NCI-H1105 (cell line): ENCODE measurements at places on chromosomes 6 and 20.

DNA sequence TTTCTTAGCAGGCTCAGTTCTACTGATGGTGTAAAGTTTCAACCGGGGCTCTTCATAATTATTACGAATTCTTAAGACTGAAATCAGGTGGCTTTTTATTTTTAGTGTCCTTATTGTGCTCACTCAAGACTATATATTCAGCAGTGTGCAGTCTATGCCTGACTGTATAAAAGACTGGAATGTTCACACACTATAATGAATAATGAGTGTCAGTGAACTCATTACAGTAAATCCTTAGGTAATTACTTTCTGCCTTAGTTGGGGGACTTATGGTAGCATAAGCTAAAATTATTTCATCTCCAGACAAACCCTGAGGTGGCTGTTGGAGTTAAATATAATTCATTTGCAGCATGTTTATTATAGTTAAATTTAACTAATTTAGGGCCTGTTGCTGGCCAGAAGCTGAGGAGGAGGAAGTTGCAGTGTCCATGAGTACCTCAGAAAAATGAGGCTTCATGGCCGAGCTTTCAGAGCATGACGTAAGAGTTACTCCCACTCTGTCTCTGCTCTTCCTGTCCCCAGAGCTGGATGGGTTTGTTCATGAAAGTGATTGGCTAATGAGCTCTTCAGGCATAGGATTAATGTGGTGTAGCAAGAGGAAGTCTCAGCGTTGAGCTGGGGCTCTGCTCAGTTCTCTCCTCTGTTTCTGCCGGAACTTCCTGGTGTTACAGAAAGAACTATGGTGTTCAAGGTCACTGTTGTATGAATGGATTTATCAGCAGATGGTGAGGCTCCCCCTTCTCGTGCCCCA, 335.7 kb downstream of the NRN1 start:
- DNase-seq, result no peak

GRCh38 chr6:126516411-126516810, 176.5 kb downstream of the CENPW start:
- DNase-seq, result no peak

DNA sequence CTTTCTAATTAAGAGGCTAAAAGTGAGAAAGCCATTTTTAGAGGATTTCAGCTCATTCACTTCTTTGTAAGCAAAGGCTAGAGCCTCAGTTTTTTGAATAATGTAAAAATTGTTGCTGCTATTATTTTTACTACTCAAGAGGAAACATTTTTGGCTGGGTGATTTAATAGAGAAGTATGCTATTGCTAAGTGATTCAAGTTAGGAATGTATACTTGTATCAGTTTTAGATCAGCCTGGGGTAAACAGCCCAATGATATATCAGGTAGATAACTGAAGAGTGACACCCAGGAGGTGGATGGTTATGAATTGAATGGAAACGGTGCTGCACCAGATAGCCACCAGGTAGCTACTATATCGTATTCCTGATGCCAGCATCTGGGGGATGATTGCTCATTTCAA, 9.2 kb downstream of the QKI start:
- no peak for DNase-seq

DNA sequence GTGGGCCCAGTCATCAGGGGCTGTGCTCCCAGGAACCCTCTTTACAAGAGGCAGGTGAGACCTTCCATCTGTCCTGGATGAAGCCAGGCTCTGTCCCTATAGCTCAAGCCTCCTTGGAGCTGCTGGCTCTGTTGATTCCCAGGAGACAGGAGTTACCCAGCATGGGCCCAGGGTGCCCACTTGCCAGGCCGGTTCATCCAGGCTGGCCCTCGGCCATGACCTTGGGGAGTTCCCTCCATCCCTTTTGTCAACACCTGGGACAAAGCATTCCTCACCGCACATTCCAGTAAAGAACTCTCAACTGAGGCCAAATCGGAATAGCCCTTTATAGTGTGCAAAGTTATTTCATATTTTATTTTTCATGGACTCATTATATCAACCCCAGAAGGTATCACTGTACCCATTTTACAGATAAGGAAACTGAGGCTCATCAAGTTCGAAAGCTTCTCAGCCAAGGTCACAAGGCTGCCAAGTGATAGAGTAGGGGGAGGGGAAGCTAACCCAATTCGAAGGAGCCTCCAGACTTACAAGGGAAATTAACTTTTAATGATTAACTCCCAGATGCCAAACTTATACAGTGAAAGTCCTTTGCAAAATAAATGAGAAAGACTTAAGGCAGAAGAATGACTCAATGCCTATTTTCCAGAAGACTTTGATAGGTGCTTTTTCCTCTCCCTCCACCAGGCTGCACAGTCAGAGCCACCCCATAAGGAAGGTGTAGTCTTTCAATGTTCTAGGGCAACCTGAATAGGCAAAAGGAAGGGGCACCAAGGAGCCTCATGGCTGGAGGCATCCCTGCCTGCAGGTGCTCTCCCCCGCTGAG, 18.5 kb downstream of the SDC4 start:
- no peak for DNase-seq

DNA sequence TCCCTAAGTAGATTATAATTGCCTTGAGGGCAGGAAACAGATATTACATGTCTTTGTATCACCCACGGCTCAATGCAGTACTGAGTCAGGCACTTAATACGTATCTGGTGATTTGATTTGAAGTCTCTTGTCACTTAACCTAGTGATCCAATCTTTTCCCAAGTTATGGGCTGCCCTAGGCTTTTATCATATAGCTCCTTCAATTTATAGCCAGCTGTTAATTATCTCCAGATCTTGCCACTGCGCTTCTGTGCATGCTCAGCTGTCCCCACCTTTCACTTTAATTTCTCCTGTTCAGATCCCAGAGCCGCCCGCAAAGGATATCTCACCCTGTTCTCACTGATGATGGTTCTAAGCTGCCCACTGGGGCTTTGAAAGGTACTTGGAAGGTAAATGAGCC, 41.9 kb downstream of the SNHG17 start:
- no peak for DNase-seq

DNA sequence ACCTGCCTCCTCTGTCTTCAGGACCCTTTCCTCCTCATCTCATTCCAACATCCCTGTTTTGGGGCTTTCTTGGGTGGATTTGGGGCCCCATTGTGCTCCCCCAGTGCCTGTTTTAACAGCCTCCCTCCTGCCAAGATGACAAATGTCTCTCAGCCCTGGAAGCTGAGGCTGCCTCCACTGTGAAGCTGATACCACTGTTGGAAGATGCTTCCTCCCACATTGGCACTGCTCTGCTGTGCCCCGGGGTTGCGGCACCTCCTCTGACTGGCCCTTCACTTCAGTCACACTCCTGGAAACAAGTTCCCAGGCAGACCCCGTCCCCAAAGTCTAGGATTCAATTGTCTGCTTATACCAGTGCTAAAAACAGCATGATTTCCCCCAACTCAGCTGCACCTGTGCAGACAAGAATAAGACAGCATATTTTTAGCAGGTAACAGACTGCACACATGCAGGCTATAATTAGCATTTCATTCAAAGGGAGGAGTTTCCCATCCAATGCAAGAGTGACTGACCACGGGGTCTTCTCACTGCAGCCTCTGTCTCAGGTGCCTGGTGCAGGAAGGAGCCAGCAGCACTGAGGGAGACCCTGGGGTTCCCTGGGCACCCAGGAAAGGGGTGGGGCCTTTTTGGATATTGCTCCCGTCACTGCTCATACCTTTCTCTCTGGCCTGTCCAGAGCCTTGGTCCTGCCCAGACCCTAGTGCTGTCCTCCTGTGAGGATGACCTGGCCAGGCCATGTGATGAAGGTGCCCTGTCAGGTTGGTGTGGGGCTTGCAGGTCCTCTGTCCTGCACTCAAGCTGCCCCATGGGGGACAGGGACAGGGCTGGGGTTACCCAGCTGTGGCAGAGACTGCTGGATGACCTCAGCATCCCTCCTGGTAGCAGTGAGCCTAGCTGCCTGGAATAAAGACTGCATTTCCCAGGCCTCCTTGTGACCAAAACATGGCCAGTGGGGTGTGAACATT, 31.5 kb upstream of the SULF2 start:
- DNase-seq, result no peak

GRCh38 chr6:77337392-77337791, 125.9 kb downstream of the HTR1B start:
- no peak for DNase-seq

DNA sequence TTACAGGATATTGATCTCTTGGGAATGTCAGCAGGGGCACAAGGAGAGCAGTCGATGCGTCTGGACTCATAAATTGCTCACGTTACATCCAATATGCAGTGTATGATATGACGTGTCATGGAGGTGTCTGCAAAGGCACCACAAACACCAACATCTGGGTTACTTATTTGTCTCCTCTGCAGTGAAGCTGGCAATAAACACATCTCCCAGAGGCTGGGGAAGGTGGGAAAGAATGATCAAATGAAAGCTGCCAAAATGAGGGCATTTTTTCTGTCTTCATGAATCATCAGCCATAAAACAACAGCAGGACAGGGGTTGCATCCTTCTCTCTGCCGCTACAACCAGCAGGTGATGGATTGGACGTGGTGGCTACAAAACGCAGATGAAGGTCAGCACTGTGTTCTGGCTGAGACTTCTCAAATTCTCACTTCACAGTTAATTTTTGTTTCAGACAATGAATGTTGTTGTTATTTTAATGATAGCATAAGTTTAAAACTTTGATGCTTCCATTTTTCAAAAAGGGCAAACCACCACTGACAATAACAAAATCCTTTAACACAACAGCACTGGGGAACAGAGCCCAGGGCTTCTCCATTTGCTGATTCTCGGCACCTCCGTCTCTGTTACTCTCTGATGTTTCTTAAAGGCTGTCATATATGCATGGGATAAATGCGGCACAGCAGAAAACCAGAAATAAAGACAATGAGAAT, 47.5 kb downstream of the ERMARD start:
- no peak for DNase-seq

DNA sequence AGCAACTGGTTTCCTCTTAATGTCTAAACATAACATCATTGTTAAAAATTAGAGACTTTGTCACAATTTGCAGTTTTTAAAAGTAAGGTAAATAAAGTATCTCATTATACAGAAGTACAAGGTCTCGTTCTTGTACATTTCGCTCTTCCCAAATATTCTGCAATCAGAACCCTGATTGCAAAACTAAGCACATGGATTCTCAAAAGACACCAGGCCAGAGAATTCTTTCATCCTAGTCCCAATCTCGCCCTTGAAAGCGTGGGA, 355 bp upstream of the AKAP7 start:
- no peak for DNase-seq

- DNase-seq, result no peak
Measured at GRCh38 chr20:45114465-45115385, at the start of gene WFDC5. WFDC5 (minus strand) TSS chr20:45115174; CDS start chr20:45115083, 91 bp downstream.

DNA sequence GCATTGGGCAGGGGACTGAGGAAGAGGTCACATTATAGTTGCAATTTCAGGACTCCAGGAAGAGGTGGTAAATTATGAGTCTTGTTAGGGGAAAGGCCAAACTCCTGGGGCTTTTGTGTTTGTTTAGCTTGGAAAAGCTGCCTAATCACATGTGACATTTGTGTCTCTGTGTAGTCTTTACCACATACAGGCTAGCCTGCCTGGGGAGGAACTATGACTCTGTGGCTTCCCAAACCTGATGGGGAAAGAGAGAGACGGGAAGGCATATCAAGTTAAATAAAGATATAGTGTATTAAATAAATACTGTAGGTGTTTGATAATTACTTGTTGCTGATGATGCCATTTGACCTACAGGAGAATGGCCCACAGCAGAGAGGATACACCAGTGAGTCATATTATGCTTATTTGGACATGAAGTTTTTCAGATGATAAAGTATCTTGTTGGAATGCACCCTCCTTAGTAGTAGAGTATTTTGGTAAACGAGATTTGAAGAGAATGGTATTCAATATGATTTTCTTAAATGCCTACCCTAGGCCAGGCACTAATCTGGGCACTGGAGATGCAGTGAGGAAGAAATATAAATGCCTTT, 4.0 kb downstream of the BLTP3A start:
- DNase-seq, result no peak

DNA sequence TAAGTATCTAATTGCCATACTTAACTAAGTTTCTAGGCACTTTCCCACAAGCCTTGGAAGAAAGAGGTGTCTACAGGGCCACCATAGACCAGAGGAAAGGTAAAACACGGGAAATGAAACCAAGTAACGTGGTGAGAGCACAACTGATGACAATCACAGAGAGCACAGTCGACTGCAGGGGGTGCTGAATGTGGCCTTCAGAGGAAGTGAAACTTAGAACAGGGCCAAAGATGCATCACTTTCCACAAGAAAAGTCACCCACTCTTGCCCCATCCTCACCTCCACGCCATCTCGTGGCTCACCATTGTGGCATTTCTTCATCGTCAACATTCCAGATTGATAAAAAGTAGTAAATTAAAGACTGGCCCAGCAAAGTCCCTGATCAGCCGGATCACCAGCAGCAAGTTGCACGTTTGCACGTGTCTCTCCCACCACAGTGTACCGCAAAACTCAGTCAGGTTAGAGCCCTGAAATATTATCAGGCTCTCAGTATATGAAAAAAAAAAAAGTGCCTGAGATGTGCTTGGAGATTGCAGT, 31.4 kb downstream of the HIVEP2 start:
- DNase-seq, result no peak

DNA sequence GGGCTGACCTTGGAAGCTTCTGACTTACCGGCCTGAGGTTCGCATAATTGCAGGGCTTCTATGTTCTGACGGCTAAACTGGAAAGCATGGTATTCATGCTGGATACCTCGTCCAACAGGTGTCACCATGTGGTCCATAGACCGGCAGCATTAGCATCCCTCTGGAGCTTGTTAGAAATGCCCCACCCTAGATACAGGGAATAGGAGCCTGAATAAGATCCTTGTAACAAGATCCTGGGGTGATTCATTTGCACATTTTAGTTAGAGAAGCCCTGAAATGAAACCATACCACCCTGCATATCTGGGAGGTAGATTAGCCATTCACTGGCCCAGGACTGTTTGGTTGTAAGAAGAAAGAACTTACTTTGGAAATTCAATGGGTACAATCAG, 77.7 kb downstream of the TMEM170B start:
- no peak for DNase-seq

GRCh38 chr6:168496997-168497331, 56.0 kb downstream of the SMOC2 start:
- no peak for DNase-seq

GRCh38 chr20:11795071-11795615, 122.5 kb upstream of the BTBD3 start:
- DNase-seq, result no peak

GRCh38 chr6:152026291-152026690, 218.8 kb downstream of the ESR1 start:
- DNase-seq, result no peak

- DNase-seq, result peak; percentile 58
Measured at GRCh38 chr6:127606131-127606562, 29.2 kb downstream of the C6orf58 start.

GRCh38 chr6:37798436-37799262, 20.9 kb upstream of the ZFAND3 start:
- DNase-seq, result no peak

GRCh38 chr6:41654698-41655151, 16.5 kb downstream of the MDFI start:
- no peak for DNase-seq
